ENCODE measurements at places on chromosomes 13 and 19.

GRCh38 chr13:30400376-30400775, 21.9 kb upstream of the UBE2L5 start:
- no peak for DNase-seq

DNA sequence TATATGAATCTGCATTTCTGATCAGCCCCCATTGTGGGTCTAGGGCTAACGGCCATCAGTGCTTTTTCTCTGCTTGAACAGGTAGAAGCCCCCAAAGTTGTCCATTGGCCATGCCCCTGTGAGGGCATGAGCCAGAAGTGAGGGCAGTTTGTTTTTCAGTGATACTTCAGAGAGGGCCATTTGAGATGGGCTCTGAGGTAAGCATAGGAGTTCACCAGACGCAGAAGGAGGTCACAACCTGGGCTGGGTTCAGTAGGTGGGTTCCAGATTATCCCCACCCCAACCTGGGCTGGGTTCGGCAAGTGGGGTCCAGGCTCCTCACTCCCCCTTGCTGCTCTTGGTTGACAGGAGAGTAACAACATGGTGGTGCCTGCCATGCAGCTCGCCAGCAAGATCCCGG, 33.4 kb downstream of the MAU2 start:
- DNase-seq, result no peak

DNA sequence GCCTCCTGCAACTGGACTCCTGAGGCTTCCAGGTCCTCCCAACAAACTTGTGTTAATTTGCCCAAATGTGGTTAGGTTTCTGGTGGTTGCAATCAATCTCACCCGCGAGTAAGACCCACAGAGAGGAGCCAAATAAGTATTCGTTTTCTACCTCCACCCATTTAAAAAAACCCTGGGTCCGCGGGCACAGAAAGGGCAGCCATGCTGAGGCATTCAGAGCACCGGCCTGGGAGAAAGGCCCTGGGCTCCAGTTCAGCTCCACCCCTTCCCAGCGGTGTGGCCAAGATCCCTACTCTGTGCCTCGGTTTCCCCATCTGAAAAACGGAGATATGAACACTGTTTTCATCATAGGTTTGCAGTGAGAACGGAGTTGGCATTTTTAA, 56.9 kb downstream of the PEPD start:
- no peak for DNase-seq

DNA sequence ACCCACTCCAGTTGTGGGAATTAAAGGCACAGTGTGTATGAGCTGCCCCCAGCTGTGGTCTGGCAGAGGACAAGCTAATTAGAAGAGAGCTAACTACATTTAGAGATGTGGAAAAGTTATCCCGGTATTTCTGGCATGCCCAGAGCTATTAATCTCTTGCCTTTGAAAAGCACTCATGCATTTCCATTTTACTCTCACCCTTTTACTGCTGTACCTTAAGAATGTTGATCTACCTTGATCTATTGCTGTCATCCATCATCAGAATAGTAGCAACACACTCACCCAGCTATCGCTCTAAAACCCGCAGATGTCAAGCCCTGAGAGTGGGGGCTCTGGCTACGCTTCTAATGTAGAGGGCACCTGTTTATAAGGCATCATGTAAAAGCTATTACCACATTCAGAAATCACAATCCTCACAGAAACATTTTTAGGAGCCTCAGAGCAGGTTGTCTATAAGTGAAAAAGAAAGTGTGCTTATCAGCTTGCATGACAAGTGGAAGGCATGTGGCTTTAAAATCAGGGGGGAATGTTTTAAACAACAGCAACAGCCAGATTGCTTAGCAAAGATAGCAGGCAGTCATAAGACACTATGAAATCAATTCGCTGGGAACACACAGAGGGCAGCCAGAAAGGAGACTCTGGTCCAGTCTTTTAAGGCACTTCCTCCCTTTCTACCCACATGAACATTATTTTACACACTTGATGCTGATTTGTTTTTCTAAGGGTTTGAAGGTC, 224.2 kb upstream of the IRS2 start:
- no peak for DNase-seq

DNA sequence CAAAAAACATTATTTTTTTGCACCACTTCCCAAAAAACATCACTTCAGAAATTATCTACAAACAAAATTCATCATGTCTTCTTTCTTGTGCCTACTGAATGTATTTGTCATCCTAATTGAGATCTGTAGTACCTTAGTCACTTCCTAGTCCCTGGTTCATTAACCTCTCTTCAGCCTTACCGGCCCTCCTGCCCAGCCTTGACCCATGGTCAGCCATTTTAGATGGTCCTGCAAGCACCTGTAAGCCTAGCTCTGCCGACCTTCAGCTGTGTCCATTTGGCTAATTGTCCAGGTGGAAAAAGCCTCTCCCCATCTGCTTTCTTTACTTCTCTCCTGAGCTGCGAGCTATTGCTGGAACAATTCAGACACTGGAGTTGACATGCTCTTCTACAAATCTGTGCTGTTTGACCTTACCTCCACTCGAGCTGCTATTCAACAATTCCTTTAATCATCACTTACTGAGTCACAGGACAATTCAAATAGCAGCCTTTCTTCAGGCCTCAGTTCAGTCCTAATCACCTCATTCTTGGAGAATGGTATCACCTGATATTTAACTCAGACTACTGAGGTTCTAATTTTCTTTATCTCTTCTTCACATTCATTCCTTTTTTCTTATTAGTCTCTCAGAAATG, 882.5 kb downstream of the PCDH9 start:
- DNase-seq, result no peak

GRCh38 chr13:25046985-25047511, 48.9 kb upstream of the PABPC3 start:
- no peak for DNase-seq

DNA sequence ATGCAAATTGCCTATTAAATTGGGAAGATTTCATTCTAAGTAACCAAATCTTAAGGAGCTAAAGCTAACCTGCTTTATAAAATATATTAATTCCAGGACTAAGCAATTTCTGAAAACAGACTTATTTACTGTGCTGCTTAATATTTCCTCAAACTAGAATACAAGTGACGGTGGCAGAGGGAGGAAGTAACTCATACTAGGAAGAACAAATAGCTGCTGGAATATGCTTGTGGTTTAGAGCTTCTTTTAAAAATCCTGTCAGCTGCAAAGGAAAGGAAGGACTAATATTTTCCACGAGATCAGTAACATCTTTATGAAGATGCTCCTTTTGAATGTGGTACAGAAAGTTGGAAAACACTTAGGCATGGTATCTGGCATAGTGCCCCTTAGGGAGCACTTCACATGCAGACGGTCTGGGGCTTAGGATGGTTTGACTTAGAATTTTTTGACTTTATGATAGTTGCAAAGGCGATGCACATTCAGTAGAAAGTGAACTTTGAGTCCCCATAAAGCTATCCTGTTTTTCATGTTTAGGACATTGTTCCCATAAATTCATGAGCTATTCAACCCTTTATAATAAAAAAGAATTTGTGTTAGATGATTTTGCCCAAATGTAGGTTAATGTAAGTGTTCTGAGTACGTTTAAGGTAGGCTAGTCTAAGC, 3.4 kb upstream of the HNRNPA1L2 start:
- DNase-seq, result no peak

GRCh38 chr19:5627395-5627904, 4.6 kb downstream of the SAFB start:
- no peak for DNase-seq

GRCh38 chr13:91660076-91660415, 261.6 kb downstream of the GPC5 start:
- no peak for DNase-seq

GRCh38 chr13:25181597-25181996, 9.5 kb upstream of the AMER2 start:
- DNase-seq, result no peak

All from hypothalamus (tissue), 51 donors.